Daoy (cell line): ENCODE measurements at places on chromosomes 2 and 18. TPM values are rescaled to one million over a fixed set of nuclear protein-coding genes. Genes with fewer than 3 reads are reported as not detected.

Gene CNGA3
- total RNA-seq = not detected in 2 replicates

Gene PLGLB2
- 0.11 and 0.74 TPM in 2 replicates for total RNA-seq

Gene SPDYA
- 0.68 and 0.86 TPM in 2 replicates for total RNA-seq

Gene DSG4
- not detected in 2 replicates for total RNA-seq

Gene MTERF4
- total RNA-seq = 28.1 and 30.8 TPM in 2 replicates

Gene PDE1A
- total RNA-seq = not detected in 2 replicates

Gene IL36RN
- not detected in 2 replicates for total RNA-seq

Gene SERPINB5
- total RNA-seq = not detected in 2 replicates

- no peak for DNase-seq
Observed at GRCh38 chr2:76478266-76479035, 767.7 kb upstream of the GCFC2 start.

GRCh38 chr2:120635146-120635545 lies 100.5 kb upstream of the GLI2 start:
- no peak for DNase-seq

DNA sequence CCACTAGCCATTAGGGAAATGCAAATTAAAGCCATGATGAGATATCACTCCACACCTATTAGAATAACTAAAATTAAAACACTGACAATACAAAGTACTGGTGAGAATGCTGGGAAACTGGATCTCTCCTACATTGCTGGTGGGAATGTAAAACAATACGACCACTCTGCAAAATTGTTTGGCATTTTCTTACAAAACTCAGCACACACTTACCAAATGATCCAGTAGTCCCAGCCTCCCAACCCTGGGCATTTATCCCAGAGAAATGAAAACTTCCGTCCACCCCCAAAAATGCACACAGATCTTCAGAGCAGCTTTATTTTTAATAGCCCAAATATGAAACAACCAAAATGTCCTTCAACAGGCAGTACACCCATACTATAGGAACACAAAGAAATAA lies 8.9 kb upstream of the TMSB10 start:
- DNase-seq = no peak

DNA sequence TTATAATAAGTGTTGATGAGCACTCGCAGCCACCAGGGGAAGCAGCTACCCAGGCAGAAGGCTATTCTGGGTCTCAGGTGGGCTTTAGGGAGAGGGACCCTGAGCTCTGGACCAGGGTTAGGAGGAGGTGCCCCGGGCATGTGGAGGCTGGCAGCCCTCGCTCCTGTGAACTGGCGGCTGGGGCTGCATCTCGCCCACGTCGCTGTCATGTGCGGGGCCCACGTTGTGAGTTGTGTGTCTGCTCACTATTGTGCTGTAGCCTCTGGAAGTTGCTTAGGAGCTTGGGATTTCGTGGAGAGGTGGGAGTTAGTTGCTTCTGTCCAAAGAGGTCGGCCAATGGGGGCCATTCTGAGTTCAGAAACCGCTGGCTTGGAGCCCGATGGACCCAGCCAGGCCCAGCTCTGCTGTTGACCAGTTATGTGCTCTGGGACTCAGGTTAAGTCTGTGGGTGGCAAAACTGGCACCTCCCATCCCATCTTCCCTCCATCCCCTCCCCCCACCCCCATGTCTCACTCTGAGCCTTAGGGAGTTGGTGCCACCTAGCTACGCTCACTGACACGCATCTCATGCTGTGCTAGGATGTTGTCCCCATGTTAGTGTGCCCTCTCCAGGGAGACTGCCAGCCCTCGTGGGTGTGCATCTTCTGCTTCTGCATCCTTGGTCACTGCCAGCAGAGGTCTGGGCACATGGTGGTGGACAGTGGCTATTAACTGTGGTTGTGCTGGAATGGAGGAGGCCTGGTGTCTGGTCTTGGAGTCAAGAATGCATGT lies 18.5 kb downstream of the RRM2 start:
- no peak for DNase-seq

- DNase-seq = no peak
Observed at GRCh38 chr2:149586063-149586462, 1.5 kb downstream of the MMADHC start.

- DNase-seq = no peak
Observed at GRCh38 chr18:60339018-60339417, 33.6 kb downstream of the MC4R start.

DNA sequence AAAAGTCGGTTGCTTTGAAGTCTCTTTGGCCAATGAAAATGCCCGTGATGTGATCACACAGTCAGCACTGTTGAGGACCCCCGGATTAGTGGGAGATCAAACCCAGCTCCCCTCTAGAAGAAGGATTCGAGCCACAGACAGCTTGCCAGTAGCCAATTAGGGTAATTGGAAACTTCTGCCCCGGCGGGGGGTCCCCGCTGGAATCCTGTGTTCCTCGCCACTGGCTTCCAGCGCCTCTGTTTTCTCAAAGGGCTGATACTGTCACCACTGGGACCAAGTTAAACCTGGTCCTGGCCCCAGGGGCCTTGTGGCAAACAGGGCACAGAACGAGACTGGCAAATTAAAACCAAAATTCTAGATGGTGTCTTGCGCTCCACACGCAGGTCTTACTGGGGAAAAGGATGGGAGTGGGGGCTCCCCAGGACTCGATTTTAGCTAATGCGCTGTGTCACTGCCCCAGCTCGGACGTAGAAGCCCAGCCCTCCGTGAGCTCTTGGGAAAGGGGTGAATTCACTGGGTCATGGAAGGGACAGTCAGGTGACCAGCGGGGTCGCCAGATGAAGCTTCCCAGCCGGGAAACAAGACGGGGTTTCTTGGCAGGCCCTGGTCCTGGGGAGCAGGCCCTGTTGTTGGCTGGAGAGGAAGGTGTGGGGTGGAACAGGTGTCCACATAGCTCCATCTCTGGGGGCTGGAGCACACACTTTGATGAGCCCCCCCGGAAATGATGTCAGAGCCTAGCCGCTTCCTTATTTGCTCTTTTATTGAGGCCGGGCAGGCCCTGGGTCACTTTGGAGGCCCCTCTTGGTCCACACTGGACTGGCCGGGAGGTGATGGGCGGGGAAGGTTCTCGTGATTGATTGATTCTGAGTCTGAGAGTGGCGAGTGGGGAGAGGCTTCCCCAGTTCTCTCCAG lies 90.2 kb downstream of the SMAD7 start:
- no peak for DNase-seq

DNA sequence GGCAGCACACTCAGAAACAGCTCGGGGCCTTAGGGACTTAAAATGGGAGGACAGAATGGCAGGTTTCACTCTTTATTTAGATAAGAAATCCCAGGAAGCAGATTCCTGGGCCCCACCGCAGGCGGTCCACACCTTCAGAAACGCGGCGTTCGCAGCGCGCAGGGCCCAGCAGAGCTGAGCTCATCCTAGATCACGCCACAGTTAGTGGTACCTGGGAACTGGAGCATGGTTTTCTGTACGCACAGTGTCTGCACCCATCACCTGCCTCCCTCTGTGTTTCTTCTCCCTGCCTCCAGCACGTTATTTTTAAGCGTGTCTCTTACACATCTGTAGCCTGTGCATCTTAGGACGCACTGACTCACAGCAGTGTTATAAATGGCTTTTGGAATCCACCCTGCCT lies 242.1 kb downstream of the ALPK2 start:
- no peak for DNase-seq

GRCh38 chr2:24913911-24914310 lies 6.1 kb downstream of the ADCY3 start:
- DNase-seq = no peak

DNA sequence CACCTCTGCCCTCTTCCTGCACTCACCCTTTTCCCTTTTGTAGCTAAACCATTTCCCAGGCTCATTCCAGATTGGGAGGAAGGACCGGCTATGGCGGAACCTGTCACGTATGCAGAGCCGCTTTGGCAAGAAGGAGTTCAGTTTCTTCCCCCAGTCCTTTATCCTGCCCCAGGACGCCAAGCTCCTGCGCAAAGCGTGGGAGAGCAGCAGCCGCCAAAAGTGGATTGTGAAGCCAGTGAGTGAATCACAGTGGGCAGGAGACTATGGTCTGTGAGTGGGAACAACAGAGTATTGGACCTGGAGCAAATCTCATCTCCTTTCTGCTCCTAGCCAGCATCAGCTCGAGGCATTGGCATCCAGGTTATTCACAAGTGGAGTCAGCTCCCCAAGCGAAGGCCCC lies 35.0 kb upstream of the CYP27A1 start:
- DNase-seq = no peak

DNA sequence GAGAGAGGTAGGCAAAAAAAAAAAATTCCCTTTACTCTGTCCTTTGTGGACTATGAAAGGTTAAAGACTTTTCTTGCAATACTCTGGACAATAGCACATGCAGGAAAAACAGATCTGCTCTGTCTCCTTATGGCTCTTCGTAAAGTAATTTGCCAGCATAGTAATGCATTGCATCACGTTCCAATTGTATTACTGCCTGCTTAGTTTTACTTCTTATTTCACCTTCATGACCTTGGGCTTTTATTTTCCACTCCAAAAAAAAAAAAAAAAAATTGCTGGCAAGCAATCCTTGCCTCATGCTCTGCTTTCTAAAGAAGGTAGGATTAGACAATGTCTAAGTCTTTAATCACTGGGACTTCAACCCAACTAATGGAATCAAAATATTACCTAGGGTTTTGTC lies 1802.7 kb downstream of the SUCLG1 start:
- no peak for DNase-seq

DNA sequence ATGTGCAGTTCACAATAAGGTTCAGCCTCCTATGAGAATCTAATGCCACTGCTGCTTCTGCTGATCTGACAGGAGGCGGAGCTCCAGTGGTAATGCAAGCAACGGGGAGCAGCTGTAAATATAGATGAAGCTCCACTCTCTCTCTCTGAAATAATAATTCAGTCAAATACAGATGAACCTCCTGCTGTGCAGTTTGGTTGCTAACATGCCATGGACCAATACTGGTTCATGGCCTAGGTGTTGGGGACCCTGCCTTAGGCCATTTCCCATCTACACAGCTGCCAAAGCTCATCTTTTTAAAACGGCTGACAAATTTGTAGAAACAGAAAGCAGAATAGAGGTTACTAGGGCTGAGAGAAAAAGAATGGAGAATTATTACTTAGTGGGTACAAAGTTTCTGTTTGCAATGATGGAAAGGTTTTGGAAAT lies 10.7 kb upstream of the HNRNPA3 start:
- DNase-seq = no peak

- DNase-seq = no peak
Observed at GRCh38 chr2:62768615-62769014, 63.1 kb downstream of the EHBP1 start.

DNA sequence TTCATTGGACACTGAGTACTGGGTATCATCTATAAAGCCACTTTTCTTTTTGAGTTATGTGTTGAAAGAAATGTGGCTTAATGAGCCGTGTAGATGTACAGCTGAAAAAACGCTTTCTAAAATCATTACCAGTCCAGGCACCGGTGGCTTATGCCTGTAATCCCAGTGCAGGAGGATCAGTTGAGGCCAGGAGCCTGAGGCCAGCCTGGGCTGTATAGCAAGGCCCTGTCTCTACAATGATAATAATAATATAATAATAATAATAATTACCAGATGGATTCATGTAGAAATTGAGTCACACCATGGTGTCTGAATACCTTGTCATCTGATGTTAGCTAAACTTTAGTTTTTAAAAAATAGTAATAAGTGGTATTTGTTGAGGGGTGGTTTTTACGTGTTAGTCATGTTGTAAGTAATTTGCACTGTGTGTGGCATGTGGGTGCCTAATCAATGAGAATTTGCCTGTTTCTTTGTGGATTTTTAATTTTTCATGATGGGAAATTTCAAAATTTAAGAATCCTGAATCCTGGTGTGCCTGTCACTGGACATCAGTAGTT lies 30.1 kb downstream of the NCK2 start:
- no peak for DNase-seq

DNA sequence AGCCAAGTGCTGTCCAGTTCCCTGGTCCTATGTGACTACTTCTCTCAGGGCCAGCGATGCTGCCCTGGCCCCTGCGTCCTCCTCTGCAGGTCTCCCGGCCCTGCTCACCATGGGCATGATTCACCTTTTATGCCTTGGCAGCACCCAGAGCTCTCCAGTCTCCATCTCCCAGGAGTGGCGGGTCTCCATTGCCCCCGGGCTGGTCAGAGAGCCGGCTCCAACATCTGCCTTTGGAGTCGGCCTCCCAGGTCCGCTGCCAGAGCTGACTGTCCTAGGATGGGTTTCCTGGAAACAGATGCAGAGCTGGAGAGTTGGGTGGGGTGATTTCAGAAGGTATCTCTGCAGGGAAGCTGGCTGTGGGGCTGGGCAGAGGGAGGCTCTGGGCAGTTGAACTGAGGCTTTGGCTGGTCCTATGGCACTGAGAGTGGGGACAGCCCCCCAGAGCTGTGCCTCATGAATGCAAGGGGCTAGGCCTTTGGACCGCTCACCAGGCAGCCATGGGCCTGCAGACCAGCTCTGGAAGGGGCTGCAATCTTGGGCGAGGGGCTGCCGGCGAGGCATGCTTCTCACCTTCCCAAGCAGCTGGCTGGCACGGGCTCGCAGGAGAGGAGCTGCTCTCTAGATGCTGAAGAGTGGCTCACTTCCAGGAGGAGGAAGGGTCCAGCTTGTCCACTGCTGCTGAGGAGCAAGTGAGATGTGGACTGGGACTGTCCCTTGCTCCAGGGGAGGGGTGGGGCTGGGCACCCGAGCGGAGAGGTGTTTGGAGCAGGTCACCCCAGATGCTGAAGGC lies 59.8 kb upstream of the HS6ST1 start:
- DNase-seq = no peak

DNA sequence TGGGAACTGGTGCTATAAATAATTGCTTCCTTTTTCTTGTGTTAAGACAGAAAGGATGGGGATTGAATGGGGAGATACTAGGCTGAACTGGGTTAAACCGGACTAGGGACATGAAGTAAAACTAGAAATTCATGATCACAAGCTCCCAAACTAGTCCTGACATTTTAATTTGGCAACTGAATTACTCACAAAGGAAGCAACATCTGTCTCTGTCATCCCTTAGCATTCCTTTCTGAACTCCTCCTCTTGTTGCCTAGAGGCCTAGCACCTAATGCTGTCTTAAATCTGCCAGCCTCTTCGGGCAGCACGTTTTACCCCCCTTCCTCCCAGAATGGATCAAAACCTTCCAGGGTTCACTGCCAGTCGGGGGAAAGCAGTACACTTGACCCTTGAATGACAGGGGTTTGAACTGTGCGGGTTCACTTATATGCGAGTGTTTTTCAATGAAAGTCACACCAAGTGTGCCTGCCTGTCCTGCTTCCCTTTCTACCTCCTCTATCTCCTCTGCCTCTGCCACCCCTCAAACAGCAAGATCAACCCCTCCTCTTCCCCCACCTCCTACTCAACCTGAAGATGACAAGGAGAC lies 8.2 kb downstream of the KCTD1 start:
- no peak for DNase-seq

DNA sequence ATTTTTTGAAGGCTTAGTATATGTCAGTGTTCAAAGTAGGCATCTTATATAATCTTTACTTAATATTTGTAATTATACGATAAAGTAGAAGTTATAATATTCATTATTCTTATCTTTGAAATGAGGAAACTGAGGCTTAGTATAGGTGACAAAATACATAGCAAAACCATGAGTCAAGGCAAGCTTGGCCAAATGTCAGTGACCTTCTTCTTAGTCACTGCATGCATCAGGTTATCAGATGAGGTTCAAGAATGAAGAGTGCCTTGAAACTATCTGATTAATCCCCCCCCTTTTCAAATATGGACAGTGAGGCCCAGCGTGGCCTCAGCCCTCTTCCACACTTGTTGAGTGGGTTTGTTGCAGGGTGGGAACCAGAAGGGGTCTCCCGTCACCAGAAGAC lies 59.3 kb downstream of the PMAIP1 start:
- DNase-seq = peak; percentile 10
